ENCODE measurements at places on chromosomes 5 and 9.

DNA sequence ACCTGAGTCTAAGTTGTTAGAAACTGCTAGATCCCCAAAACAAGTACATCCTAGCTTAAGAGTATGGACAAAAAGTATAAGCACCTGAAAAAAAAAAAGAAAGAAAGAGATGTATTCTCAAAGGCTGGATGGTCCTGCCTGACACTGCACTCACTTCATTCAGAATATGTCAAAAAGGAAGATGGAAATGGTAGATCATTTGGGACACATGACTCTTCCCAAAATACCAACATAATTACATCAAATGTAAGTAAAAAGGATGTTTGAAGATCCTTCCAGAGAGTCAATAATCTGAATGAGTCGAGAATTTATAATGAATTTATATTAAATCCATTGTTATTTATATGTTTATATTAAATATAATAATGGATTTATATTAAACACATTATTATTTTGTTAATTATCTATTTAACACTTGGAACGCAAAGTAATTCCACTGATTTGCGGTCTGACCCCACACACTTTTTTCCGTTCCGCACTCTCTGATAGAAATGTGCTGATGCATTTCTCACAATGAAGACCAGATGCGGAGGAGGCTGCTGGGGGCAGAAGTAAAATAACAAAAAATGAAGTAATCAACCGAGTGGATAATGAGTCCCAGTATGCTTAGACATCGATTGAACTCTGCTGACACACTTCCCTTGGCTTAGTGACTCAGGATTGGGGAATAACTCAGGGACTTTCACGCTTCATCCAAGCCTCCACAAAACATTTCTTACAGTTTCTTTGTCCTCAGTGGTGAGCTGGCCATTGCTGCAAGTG is 201.2 kb downstream of the ADAMTS12 start:
- no peak for DNase-seq

GRCh38 chr5:16660982-16661381 is 44.2 kb upstream of the RETREG1 start:
- no peak for DNase-seq

- DNase-seq = no peak
Measured at GRCh38 chr5:30030101-30030500, 1163.4 kb upstream of the CDH6 start.

DNA sequence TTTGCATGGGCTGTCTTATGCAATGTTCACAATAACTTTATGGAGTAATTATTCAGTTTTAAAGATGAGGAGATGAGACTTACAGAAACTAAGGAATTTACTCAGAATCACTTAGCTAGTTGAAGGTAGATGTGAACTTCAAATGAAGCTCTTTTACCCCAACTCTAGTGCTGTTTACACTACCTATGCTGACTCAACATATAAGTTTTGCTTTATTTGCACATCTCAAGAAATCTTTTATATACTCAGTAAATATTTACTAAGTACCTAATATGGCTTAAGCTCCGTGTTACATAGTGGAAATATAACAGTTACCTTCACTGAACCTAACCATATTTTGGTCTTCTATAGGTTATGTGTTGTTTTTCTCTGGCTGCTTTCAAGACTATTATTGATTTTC is 293.2 kb downstream of the ANXA1 start:
- DNase-seq = no peak

DNA sequence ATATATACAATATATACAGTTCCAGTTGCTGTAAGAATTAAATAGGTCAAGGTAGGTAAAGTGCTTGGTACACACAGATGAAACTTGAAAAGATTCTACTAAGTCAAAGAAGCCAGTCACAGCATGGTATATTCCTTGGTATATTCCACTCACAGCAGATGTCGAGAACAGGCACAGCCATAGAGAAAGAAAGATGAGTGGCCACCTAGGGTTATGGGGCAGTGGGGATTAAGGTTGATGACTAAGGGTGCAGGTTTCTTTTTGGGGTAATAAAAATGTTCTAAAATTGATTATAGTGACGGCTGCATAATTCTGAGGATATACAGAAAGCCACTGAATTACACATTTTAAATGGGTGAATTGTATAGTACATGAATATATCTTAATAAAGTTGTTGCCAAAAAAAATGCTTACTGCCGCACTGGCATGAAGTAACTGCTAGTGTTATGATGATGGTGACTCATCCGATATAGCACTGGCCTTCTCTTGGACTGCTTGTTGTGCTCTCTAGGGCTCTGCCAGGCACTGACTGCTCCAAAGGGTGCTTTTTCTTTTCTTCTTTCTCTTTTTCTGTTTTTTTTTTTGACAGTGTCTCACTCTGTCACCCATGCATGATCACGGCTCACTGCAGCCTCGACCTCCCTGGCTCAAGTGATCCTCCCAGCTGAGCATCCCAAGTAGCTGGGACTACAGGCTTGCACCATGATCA is 23.5 kb downstream of the TBC1D2 start:
- DNase-seq = no peak

DNA sequence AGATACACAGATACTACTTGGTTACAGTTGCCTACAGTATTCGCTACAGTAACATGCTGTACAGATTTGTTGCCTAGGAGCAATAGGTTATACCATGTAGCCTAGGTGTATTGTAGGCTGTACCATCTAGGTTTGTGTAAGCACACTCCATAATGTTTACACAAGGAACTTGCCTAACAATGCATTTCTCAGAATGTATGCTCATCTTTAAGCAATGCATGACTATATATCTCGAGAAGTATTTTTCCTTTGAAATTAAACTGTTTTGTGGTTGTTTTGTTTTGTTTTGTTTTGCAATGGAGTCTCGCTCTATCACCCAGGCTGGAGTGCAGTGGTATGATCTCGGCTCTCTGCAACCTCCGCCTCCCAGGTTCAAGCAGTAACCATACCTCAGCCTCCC is 25.3 kb downstream of the LRRC70 start:
- DNase-seq = no peak

DNA sequence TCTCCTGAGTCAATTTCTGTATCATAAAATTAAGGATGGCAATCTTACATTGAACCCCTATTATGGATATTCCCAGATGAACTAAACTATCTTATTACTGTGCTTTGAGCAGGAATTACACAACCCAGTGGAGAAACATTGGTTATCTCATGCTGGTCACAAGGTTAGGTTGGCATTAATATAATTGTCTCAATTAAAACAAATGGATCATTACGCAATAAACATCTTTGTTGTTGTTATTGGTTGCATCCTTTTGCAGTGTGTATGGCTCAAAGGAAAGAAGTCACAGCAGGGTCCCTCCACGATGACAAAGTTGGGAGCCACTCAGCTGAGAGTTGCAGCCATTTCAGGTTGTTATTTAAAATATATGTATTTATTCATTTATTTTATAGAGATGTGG is 297.0 kb upstream of the KLF4 start:
- DNase-seq = no peak

DNA sequence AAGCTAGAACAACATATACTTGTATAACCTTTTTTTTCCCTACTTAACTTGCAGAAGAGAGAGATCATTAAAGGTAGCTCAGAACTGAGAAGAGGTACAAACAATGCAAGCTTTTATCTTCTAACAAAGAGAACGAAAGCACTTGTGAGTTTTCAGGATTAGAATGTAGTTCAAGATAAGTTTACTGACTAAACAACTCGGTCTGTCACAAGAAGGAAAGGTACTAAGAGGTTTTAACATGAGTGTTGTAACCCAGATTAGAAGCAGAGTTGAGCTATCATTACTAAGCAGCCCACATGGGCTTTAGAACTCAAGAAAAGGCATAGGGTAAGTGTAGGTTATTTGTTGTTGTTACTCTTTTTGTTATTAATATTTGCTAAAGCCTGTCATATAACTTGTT is 25.2 kb downstream of the GIN1 start:
- no peak for DNase-seq

DNA sequence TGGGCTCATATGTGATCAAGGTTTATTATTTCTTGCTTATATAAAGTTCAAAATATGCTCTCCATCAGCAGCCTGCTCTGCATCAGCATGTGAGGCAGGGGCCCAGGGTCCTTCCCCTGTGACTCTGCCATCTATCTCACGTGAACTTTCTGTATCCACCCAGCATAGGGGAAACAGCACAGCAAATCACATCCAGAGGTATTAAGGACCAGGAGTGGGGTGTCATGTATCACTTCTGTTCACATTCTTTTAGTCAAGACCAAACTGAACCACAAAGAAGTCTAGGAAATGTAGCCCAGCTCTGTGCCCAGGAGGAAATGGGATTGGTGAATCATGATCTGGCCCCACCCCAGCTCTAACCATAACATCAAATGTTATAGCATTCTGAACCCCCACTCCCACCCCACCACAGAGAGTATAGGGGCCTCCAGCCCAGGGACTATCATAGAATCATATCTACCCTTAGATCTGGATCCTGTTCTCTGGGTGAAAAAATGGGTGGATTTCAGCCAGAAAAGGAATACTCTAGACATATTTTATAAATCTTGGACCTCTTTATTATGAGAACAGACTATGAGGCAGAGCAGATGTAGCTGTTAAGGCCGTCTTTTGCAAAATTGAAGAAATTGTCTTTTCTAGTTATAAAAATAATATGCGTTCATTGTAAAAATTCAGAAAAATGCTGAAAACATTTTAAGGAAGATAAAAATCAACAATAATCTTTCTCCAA is 473.7 kb downstream of the ARHGEF28 start:
- DNase-seq = no peak

- no peak for DNase-seq
Measured at GRCh38 chr5:113218906-113219517, 215.8 kb downstream of the TSSK1B start.

DNA sequence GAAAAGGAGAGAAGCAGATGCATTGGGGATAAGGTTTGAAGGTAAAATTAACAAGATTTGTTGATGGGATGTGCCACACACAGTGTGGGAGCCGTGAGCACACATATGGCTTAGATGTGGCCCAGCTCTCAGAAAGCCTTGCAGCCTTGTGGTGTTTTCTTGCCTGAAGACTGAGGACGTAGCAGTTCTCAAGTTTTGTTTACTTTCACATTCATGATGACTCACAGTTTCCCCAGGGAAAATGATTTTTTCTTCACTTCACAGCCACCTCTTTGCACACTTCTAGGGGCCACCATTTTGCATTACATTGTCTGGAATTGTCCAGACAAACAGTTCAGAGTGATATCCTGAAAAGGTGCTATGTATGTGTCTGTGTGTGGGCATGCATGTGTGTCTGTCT is 126.2 kb downstream of the BASP1 start:
- no peak for DNase-seq

DNA sequence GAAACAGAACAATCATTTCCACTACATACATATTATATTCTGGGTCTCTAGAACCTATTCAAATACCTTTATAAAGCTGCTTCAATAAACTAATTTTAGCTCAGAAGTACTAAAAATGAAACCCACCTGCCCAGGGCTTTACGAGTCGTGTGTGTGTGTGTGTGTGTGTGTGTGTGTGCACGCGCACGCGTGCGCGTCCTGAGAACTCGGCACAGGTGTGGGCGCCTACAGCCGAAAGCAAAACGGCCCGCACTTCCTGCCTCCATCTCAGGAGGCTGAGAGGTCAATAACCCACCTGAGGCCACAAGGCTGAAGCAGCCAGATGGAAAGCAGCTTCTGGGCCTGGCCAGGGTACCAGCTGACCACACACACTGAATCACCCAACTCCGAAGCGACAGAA is 3.0 kb downstream of the CLPTM1L start:
- DNase-seq = no peak

GRCh38 chr9:109745335-109746283 is 34.4 kb upstream of the PALM2AKAP2 start:
- no peak for DNase-seq

GRCh38 chr5:137516251-137516797 is 17.2 kb upstream of the SPOCK1 start:
- DNase-seq = no peak

DNA sequence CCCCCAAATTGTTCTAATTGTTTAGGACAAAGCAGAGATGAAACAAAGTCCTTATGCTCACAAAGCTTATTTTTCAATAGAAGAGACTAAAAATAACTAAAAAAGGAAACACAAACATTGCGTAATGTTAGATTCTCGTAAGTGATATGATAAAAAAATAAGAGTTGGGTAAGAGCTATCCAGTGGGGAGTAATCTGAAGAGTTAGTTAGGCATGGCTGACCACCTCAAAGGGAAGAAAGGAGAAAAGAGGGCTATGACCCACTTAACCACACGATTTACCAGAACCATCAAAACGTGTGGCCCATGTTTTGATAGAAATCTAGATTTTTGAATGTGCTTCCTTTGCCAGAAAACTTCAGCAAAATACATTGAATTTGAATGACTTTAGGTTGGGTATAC is 1296.8 kb upstream of the NUDT12 start:
- DNase-seq = no peak

DNA sequence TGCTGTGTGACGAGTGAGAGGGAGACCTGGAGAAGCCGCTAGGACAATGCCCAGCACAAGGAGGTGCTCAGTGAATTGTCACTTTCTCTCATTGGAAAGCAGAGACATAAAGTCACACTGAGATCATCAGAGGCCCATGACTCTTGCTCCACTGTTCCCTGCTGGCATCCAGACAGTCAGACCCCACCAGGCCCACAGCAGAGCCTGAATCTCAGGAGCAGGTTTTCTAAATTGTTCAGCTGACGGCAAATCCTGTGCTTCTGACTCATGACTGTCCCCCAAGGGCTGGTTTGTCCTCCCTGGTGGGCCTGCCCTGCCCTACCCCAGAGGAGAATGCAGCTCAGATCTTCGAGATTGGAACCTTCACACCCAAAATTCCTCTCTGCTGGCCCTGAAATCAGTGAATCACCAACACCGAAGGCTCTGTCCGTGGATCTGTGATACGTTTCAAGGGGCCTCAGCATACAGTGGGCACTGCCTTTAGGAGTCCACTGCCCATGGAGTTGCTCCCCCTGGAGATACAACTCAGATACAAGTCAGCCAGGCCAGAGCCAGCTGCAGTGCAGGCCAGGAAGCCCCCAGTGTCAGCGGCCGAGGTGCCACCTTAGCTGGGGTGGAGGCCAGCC is 2.7 kb downstream of the PTGES start:
- DNase-seq = no peak

DNA sequence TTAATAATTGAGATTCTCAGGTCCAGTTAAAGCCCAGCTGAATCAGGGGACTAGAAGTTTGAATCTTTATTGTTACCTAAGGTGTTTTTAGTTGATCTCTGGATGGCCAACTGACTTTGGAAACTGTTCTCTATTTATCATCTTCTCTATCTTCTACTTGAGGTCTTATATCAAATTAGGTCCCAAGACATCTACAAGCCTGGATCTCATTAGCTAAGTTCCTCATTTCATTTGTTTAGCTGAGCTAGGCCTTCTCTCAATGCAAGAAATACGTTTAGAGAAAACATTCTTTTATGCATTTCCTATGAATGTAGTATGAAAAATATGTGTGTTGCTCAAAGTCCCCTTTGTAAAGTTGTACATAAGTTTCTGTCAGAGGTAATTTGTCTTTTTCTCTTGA is 196.6 kb downstream of the PTTG1 start:
- no peak for DNase-seq

DNA sequence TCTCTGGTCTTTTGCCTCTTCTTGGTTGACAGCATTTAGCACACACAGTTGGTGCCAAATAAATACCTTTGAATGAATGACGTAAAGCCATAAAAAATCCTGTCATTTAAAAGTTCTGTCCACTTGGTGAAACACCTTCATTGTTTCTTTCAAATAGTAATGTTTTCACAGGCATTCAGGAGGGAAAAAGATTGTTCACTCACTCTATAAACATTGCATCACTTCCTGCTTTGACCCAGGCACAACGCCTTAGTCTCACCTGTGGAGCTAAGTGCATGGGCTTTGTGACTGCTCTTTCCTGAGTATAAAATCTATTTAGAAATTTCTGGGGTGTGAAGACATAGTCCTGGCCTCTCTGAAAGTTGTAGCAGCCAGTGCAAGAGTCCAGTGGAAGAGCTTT is 88.9 kb upstream of the CXCL14 start:
- DNase-seq = no peak

- DNase-seq = no peak
Measured at GRCh38 chr5:8057769-8058168, 188.8 kb downstream of the MTRR start.

Measured in CD4-positive, alpha-beta T cell treated with Interleukin-2 at 100 ng/mL for 4 hours (primary cell).